Stimulated activated CD4-positive, alpha-beta T cell treated with anti-CD3 and anti-CD28 coated beads, Interleukin-4, amount 100 ng/mL, for 1 hour (primary cell): ENCODE measurements at places on chromosomes 12 and 14.

DNA sequence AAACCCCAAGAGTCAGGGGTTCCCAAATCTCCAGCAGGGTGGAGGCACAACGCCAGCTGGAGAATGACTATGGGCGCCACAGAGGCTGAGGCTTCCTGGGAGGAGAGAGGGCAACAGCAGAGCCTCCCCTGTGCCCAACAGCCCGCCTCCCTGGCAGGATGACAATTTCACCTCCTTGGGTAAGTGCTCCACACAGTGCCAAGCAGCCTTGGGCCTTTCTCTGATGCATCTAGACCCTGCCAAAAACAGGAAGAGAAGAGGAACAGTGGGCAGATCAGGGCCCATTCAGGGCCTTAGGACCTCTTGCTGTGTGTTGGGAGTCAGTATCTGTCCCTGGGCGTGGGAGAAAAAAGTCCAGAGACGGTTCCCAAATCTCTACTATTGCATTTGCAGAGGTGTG lies 5.0 kb upstream of the OR10P1 start:
- no peak for DNase-seq

DNA sequence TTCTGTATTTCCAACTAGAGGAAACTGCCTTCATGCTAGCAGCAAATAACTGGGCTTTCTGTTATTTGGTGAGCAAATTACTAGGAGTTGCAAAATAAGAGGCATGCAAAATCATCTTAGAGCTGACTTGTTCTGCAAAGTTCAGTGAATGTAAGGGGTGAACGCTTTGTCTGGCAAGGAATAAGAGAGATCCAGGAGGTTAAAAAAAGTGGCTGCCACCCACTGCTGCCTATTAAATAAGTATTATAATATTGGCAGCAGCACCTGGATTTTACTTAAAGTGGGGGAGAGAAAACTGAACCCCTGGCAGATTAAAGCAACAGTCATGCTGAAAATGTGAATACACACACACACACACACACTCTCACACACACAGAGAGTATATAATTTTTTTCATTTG lies 557.0 kb downstream of the FLRT2 start:
- no peak for DNase-seq

- DNase-seq: no peak
Observed at GRCh38 chr12:89568484-89568883, 42.6 kb upstream of the POC1B start.

DNA sequence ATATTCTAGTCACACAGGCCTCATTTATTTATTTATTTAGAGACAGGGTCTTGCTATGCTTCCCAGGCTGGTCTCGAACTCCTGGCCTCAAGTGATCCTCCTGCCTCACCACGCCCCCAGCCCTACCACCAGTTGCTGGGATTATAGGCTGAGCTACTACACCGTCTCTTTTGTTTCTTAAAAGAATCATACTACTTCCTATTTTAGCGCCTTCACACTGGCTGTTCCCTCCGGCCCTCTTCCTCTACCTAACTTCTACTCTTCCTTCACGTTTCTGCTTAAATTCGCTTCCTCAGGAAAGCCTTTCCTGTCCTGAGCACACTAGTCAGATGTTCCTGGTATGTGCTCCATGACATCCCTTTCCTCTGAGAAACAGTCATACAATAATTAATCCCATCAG lies 6.4 kb upstream of the MRPL42 start:
- DNase-seq: no peak

DNA sequence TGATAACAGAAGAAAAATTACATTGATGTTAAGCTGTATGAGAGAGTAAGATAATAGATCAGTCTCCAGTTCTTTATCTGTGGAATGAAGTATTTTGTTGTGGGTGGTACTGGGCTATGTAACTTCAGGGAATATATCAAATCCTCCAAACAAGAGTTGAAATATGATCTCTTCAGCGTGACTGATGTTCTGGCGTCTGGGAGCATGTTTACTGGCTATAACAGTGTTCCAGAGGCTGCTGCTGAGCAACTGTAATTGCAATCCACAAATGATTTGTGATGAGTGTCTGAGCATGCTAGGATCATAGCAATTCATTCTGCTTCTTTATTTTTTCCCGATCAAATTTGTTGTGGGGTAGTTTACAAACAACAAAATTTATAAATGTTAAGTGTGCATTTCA lies 18.6 kb upstream of the CCDC198 start:
- DNase-seq: no peak

GRCh38 chr14:68270342-68270741 lies 450.8 kb downstream of the RAD51B start:
- DNase-seq: no peak

DNA sequence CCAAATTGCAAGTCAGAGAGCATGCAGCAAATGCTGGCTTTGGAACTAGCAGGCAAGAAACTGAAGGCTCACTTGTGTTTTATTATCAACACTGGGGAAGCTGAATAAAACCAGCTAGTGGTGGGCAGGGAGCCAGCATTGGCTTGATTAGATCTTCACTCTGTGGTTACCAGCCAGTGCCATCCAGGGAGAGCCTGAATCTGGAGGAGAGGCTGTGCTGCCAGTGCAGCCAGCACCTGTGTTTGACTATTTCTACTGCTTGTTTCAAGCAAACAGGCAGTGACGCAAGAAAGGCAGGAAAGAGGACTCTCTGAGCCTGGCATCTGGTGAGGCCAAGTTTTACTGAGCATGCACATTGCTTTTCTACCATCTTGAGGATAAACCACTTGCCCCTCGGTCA lies 247.0 kb downstream of the PHLDA1 start:
- DNase-seq: no peak

DNA sequence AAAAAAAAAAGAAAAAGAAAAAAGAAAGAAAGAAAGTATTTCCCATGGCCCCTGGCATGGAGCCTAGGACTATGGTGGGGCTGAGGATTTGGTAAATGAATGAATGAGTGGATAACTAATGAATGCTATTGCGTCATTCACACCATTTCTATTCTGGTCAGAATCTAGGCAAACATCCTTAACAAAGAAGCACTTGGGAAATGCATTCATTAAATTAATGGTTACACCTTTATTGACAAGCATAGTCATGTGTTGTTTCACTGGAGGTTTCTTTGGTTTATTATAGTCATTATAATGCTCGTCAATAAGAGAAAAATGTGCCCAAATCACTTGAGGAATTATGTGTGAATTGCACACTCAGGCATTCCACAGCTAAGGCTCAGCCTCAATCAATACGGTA lies 13.6 kb upstream of the AQP2 start:
- no peak for DNase-seq
